ENCODE measurements at places on chromosomes 16 and 17. TPM values are rescaled to one million over a fixed set of nuclear protein-coding genes. Genes with fewer than 3 reads are reported as not detected.
A peak's percentile ranks its signal among the peaks of the same experiment; 100 is the strongest.

CD79B gene
- not detected for total RNA-seq

KRTAP4-9 gene
- not detected for total RNA-seq

TERB1 gene
- total RNA-seq, result 0.26 TPM

RASL10B gene
- 0.09 TPM for total RNA-seq

KRT34 gene
- total RNA-seq, result 0.42 TPM

CCL1 gene
- not detected for total RNA-seq

CCDC200 gene
- total RNA-seq, result not detected

TAC4 gene
- not detected for total RNA-seq

CTRB1 gene
- total RNA-seq, result not detected

PARD6A gene
- total RNA-seq, result 3.2 TPM

RECQL5 gene
- total RNA-seq, result 47.9 TPM

CLEC18B gene
- not detected for total RNA-seq

WNT3 gene
- 2.9 TPM for total RNA-seq

KRT39 gene
- total RNA-seq, result not detected

- H3K4me1 ChIP-seq, result no peaks in the 10 kb centered on the region
- H3K36me3 ChIP-seq, result no peaks in the 10 kb centered on the region
- H3K27ac ChIP-seq, result no peak overlapping the region
- peaks cover 64% of the 10 kb centered on the region for H3K27me3 ChIP-seq
- no peak for DNase-seq
Observed at GRCh38 chr16:49484936-49485335, 111.3 kb downstream of the C16orf78 start.

DNA sequence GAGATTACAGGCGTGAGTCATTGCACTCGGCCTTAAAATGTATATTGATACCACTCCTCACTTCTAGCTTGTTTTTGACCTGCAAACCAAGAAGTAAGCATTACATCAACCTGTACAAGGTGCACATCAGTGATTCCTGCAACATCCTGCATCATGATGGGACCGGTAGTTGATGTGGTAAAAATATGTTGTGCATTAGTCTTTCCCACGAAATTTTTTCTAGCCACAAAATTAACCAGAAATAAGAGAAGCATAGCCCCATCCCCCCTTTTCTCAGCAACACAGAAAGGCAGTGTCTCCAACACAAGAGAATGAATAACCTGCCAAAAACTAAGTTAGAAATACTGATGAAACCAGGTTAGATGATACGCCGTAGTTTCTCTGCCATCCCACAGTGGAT, 21.1 kb upstream of the NSMCE1 start:
- H3K27ac ChIP-seq, result no peak overlapping the region
- no peak overlapping the region for H3K4me3 ChIP-seq

GRCh38 chr17:5110816-5111215, 862 bp downstream of the ZNF232 start:
- peaks cover 7% of the 10 kb centered on the region for H3K4me1 ChIP-seq
- DNase-seq, result no peak
- peak overlapping the region; percentile 54 for H3K27ac ChIP-seq
- H3K4me3 ChIP-seq, result peak overlapping the region; percentile 93
- no peaks in the 10 kb centered on the region for H3K27me3 ChIP-seq
- peaks cover 46% of the 10 kb centered on the region for H3K36me3 ChIP-seq

DNA sequence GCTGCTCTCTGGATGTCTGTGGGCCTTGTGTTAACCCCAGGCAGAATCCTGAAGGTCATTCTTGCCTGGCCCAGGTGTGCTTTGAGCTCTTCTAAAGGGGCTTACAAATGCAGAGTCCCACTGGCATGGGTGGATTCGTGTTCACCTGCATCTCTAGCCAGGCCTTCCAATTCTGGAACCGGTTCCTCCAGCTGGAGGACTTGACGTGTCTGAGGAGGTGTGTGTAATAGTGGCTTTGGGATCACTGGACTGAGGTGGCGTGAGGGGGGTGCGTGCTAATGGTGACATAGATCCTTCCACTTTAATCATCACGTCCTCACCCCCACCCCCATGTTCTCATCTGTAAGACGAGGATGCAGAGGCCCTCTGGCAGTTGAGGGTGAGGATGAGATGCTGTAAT, 4.8 kb downstream of the GSE1 start:
- no peaks in the 10 kb centered on the region for H3K27me3 ChIP-seq
- DNase-seq, result no peak
- peaks cover 4% of the 10 kb centered on the region for H3K4me1 ChIP-seq
- H3K36me3 ChIP-seq, result peaks cover 10% of the 10 kb centered on the region
- no peak overlapping the region for H3K4me3 ChIP-seq

DNA sequence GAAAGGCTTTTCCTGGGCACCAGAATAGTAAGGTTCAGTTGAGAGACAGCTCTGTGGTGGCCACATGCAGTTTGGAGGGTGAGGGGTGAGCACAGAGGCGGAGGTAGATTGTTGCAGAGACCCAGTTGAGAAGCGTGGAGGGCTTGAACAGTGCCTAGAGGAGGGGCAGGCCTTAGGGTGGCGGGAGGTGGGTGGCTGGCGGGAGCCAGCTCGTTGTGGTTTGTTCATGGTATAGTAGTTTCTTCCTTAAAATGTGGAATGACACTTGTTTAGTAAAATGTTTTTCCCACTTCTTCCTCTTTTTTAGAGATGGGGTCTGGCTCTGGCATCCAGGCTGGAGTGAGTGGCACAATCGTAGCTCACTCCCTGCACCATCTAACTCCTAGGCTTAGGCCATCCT, 14.2 kb downstream of the USP10 start:
- H3K4me3 ChIP-seq, result no peak overlapping the region
- H3K36me3 ChIP-seq, result peaks cover 26% of the 10 kb centered on the region
- no peak overlapping the region for H3K27ac ChIP-seq
- no peak for DNase-seq
- no peaks in the 10 kb centered on the region for H3K27me3 ChIP-seq

DNA sequence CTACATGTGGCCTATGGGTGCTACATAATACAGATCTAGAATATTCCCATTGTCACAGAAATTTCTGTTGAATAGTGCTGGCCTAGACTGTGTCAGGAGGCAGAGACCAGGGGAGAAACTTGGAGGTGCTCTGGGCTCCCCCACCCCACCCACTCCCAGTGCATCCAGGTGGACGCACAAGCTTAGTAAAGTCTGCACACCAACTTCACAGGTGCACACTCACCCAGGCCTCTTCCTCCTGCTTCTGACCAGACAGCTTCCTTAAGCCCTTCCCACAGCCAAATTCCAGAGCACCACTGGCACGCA, 7.6 kb upstream of the CNP start:
- H3K4me1 ChIP-seq, result no peaks in the 10 kb centered on the region
- DNase-seq, result no peak
- H3K4me3 ChIP-seq, result no peak overlapping the region
- H3K27me3 ChIP-seq, result no peaks in the 10 kb centered on the region
- H3K36me3 ChIP-seq, result no peaks in the 10 kb centered on the region
- no peak overlapping the region for H3K27ac ChIP-seq

DNA sequence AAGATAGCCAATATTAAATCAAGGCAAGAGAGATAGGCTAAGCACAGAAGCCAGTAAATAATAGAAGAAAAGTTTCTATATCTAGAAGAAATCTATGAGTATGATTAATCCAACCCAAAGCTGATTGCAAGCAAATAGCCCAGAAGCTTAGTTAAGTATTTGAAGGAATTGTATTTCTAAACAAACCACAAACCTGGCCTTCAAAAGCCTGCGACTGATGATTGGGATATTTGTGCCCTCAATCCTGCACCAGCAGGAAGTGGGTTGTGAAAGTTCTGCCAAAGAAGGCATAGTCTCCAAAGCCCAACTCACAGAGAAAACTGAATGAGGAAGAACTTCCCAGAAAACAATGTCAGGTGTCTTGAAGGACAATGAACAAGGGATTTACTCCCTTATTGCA, 114.5 kb upstream of the C17orf78 start:
- H3K36me3 ChIP-seq, result peaks cover 76% of the 10 kb centered on the region
- H3K4me3 ChIP-seq, result no peak overlapping the region
- no peak overlapping the region for H3K27ac ChIP-seq
- no peaks in the 10 kb centered on the region for H3K27me3 ChIP-seq

DNA sequence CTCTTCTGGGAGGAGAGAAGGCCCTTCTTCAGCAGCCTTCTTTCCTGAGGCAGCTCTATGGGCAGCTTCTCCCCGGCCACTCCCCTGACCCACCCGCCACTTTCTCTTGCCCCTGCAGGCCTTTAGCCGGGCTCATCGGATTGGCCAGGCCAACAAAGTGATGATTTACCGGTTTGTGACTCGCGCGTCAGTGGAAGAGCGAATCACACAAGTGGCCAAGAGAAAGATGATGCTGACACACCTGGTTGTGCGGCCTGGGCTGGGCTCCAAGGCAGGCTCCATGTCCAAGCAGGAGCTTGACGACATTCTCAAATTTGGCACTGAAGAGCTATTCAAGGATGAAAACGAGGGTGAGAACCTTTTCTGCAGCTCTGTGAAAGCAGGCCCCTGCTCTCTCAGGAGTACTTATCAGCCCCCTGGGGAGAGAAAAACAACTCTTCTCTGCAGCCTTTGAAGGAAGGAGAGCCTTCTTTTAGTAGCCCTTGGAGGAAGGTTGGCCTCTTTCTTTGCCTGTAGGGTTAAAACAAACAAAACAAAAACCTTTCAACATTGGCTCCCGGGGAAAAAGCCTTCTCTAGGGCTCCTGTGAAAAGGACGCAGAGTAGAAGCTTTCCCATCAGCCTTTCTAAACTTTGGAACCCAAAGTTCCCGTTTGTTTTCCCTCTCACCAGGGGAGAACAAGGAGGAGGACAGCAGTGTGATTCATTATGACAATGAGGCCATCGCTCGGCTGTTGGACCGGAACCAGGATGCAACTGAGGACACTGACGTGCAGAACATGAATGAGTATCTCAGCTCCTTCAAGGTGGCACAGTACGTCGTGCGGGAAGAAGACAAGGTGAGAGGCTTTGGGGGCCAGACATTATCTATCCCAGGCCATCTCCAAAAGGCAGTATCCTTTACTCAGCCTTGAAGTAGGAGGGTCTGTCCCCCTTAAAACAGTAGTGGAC, 12.7 kb downstream of the RNF227 start:
- no peak for DNase-seq
- peak overlapping the region; percentile 21 for H3K27ac ChIP-seq
- peaks cover 78% of the 10 kb centered on the region for H3K36me3 ChIP-seq
- no peaks in the 10 kb centered on the region for H3K27me3 ChIP-seq
- no peak overlapping the region for H3K4me3 ChIP-seq
- H3K4me1 ChIP-seq, result no peaks in the 10 kb centered on the region

GRCh38 chr16:79752396-79752795, 151.9 kb upstream of the MAF start:
- no peaks in the 10 kb centered on the region for H3K27me3 ChIP-seq
- peak overlapping the region; percentile 9 for H3K27ac ChIP-seq
- no peak overlapping the region for H3K4me3 ChIP-seq
- peaks cover 39% of the 10 kb centered on the region for H3K4me1 ChIP-seq
- H3K36me3 ChIP-seq, result no peaks in the 10 kb centered on the region

- no peak overlapping the region for H3K27ac ChIP-seq
- H3K4me1 ChIP-seq, result no peaks in the 10 kb centered on the region
- DNase-seq, result no peak
- H3K27me3 ChIP-seq, result no peaks in the 10 kb centered on the region
- peaks cover 61% of the 10 kb centered on the region for H3K36me3 ChIP-seq
Observed at GRCh38 chr16:4337540-4338088, 13.5 kb downstream of the PAM16 start.

DNA sequence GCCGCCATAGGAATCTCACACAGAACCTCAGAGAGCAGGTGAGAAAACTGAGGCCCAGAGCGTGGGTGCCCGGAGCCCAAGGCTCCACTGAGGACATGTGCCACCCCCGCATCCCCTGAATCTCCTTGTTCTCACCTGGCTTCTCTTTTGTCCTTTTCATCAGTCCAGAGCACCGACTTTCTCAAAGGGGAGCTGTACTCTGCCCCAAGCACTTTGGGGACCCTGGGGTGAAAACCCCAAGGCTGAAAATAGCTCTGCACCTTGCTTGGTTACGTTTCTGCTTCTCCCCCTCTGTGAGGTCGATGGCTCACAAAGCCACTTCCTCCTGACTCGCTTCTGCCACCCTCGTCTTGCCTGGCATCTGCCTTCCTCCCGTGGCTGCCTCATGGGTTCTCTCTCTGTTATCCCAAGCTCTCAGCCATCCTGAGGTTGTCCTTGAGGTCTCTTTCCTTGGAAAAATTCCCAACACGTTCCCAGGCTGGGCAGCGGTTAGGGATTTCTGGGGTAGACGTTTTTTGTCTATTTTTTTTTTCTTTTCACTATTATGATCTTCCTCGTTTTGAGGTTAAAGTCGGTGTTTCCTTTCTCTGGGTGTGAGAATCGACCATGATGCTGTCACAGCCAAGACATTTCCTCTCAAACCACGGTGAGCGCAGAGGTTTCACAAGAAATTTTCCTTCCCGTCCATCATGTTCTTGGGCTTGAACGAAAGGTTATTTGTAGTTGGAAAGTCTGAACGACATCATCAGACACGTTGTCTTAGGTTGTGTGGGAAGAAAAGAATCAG, 37.2 kb downstream of the IRF8 start:
- no peak for DNase-seq
- H3K27ac ChIP-seq, result no peak overlapping the region
- H3K27me3 ChIP-seq, result peaks cover 90% of the 10 kb centered on the region
- H3K4me3 ChIP-seq, result no peak overlapping the region

DNA sequence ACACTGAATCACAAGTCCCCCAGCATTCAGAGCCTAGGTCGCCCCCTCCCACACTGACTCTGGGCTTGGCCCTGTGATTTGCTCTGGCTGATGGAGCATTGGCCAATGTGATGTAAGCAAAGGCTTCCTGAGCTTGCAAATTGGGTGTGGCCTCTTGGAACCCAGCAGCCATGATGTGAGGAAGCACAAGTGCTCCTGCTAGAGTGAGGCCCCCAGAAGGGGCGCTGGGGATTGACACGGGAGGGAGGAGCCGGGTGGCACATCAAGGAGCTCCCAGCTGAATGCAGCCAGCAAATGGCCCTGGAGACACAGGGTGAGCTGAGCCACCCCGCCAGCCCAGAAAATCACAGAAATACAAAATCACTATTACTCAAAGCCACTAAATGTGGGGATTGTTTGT, 308.5 kb downstream of the C16orf95 start:
- H3K27ac ChIP-seq, result no peak overlapping the region
- H3K36me3 ChIP-seq, result peaks cover 4% of the 10 kb centered on the region
- no peak for DNase-seq

GRCh38 chr17:10280068-10280467, 81.7 kb upstream of the GAS7 start:
- H3K27me3 ChIP-seq, result peaks cover 26% of the 10 kb centered on the region
- H3K36me3 ChIP-seq, result no peaks in the 10 kb centered on the region
- no peak overlapping the region for H3K4me3 ChIP-seq
- DNase-seq, result no peak
- no peak overlapping the region for H3K27ac ChIP-seq

GRCh38 chr17:75454193-75454592, 2.2 kb upstream of the TMEM94 start:
- no peak overlapping the region for H3K4me3 ChIP-seq
- no peak overlapping the region for H3K27ac ChIP-seq
- H3K27me3 ChIP-seq, result no peaks in the 10 kb centered on the region
- no peaks in the 10 kb centered on the region for H3K36me3 ChIP-seq
- no peak for DNase-seq

GRCh38 chr17:44053125-44053872, 13.2 kb downstream of the LSM12 start:
- H3K4me1 ChIP-seq, result no peaks in the 10 kb centered on the region
- no peaks in the 10 kb centered on the region for H3K27me3 ChIP-seq
- H3K4me3 ChIP-seq, result no peak overlapping the region
- DNase-seq, result no peak
- H3K36me3 ChIP-seq, result peaks cover 82% of the 10 kb centered on the region
- peak overlapping the region; percentile 65 for H3K27ac ChIP-seq

Measured in MCF 10A (cell line).